ENCODE measurements at places on chromosomes 2 and 18. TPM values are rescaled to one million over a fixed set of nuclear protein-coding genes. Genes with fewer than 3 reads are reported as not detected.

DNA sequence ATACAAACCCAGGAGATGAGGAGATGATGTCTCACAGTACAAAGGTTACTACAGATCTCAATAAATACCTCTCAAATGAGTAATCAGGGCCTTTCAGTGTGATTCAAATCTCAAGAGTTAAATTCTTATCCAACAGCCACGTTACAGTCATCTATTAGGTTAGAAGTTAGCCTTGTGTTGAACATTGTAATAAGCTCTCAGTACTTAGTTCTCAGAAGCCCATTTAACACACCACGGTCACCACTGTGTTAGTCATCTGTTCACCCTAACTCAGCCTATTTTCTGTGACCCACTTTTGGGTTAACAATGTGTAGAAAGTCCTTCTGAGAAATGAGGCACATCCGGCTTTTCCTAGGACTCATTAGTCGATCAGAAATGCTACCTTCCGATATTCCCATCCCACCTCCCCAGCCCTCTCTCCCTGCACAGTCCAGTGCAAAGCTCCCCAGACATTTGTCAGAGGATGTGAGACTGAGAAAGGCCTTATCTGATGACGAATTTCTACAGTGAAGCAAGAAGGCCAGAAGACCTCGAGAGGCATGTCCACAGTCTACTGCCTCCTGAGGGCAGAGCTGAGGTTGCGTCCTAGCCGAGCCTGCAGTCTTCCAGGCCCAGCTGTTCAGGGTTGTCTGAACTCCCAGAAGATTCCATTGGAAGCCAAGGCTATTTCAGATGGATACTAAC is 92.6 kb downstream of the ACTR2 start:
- DNase-seq: no peak
- H3K36me3 ChIP-seq: no peaks in the 10 kb centered on the region
- no peak overlapping the region for H3K27ac ChIP-seq
- H3K27me3 ChIP-seq: no peaks in the 10 kb centered on the region
- no peak overlapping the region for H3K4me3 ChIP-seq
- peaks cover 4% of the 10 kb centered on the region for H3K4me1 ChIP-seq

DNA sequence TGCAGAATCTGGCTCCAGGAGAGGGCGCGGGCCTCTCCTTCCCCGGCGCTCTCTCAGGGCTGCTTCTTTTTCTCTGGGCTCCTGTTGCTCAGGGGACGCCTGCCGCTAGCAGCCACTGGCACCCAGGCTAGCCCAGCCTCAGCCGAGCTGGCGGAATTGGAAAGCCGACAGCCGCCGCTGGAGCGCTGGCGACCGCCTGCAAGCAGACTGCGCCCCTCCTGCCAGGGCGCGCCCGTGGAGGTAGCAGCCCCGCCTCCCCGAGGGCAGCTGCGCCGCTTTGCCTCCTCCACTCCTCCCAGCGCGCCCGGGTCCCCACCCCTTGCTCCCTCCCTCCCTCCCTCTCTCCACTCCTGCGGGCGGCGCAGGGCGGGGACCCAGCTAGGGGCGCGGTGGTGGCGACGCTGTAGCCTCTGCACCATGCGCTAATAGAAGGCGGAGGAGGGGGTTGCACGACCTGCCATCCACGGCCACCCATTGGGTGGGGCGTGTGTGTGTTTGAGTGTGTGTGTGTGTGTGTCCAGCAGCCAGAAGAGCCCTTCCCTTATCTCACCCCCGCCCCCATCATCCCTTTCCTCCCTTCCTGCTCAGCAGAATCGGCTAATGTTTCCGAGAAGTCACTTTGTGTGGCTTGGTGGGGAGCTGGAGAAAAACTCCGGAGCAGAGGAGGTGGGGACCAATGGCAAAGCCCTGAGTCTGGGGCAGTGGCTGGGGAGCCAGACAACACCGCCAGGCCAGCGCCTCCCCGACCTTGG is at the start of gene SCN9A:
TSS of gene SCN9A (minus strand) at position 209 of the 752 bp plus-strand sequence. CDS start 64,188 bp downstream, outside the sequence.
- DNase-seq: peak; percentile 91
- H3K4me3 ChIP-seq: peak within 1 kb of the TSS; percentile 77
- H3K36me3 ChIP-seq: no peaks in the 10 kb centered on the region
- peak within 1 kb of the TSS; percentile 66 for H3K27ac ChIP-seq

GRCh38 chr2:164882276-164882675 is 40.7 kb upstream of the COBLL1 start:
- no peak for DNase-seq
- H3K4me3 ChIP-seq: no peak overlapping the region
- no peaks in the 10 kb centered on the region for H3K27me3 ChIP-seq

- H3K4me3 ChIP-seq: no peak overlapping the region
- peak overlapping the region; percentile 16 for H3K27ac ChIP-seq
- no peaks in the 10 kb centered on the region for H3K4me1 ChIP-seq
Measured at GRCh38 chr2:66699793-66700676, 265.1 kb downstream of the MEIS1 start.

GRCh38 chr2:69693059-69693774 is 48.7 kb upstream of the ANXA4 start:
- DNase-seq: peak; percentile 86
- peaks cover 38% of the 10 kb centered on the region for H3K4me1 ChIP-seq
- peak overlapping the region; percentile 55 for H3K4me3 ChIP-seq
- peak overlapping the region; percentile 85 for H3K27ac ChIP-seq

Gene VAMP5
- 77.6 TPM for total RNA-seq

Gene CREB1
- 83.9 TPM for total RNA-seq
